ENCODE measurements at places on chromosomes 4 and X. TPM values are rescaled to one million over a fixed set of nuclear protein-coding genes. Genes with fewer than 3 reads are reported as not detected.

GRCh38 chr4:123743848-123744247 lies 347.3 kb downstream of the SPRY1 start:
- no peaks in the 10 kb centered on the region for H3K27me3 ChIP-seq

DNA sequence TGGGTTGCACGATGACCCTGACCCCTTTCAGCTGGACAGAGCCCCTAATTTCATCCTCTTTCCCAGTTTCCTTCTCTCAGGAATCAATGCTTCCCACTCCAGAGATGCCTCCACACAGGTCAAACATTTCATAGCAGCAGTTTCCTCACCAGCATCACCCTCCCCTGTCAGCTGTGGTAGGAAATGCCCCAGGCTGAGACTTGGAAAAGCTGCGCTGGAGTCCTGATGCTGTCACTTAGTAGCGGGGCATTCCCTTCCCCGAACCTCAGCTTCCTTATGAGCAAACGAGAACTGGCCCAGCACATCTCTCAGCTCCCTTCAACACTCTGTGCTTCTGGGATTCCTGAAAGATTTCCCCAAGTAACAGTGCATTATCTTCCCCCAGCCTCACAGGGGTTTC lies 2.7 kb downstream of the GJB1 start:
- no peaks in the 10 kb centered on the region for H3K36me3 ChIP-seq
- H3K27ac ChIP-seq = no peak overlapping the region
- DNase-seq = no peak

DNA sequence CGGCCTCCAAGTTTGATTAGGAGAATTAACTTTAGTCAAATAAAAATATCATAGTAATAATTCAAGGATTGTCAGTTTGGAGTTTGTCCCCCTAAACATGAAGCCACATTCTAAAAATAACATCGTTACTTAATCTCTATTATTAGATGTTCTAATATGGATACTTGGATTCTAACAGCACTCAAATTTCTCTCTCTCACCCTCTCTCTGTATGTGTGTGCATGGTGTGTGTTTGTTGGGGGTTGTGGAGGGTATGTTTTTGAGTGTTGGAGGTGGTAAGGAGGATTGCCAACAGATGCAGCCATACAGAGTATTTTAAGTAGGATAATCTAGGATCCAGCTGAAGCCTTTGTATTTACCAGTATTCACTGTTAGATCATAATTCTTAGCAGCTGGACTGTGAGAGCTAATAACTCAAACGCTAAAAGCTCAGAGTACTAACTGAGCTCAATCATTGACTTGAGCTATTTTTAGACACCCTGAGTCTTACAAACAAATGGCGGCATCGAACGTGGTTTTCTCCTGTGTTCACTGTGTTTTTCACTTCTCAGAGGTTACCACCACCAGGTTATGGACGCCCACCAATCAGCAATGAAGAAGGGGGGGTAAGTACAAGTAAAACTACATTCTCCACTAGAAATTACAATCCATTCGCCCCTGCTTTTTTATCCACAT lies 8.8 kb downstream of the ENAM start:
- DNase-seq = no peak
- H3K4me1 ChIP-seq = no peaks in the 10 kb centered on the region
- H3K4me3 ChIP-seq = no peak overlapping the region
- no peaks in the 10 kb centered on the region for H3K27me3 ChIP-seq

DNA sequence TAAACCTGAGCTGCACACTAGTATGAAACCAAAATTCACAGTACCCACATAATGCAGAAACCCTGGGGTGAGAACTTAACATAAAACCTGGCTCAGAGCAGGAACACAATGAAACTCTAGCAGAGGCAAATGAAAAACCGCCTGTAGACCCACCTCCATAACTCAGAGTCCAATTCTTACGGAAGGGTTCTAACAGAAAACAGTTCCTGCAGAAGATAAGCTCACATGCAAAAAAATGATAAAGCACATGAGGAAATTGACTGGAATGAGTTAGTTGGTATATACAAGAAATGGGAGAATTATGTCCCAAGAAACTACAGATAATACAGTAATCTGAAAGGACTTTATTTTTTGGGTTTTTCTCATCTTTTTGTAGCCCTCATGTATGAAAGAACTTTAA lies 14.7 kb downstream of the RTL9 start:
- H3K36me3 ChIP-seq = no peaks in the 10 kb centered on the region
- H3K4me3 ChIP-seq = no peak overlapping the region
- no peaks in the 10 kb centered on the region for H3K4me1 ChIP-seq
- H3K27me3 ChIP-seq = no peaks in the 10 kb centered on the region
- no peak overlapping the region for H3K27ac ChIP-seq

DNA sequence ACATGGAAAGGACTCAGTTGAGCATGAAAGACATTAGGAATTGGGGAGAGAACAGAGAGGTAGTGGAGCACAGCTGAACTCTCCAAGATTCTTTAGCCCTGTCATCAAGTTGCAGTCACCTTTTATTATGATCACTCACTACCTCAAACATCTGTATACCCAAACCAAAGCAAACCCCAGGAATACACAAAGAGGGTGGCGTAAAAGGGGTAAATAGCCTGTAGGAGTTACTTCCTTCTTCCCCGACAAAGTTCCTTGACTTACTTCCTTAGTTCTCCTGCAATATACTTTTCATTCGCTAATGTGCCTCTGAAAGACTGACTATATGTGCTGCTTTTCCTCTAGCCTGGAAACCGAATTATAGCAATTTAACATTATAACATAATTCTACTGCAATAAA lies 159.9 kb downstream of the SPRY1 start:
- peaks cover 3% of the 10 kb centered on the region for H3K36me3 ChIP-seq
- no peaks in the 10 kb centered on the region for H3K27me3 ChIP-seq
- no peak for DNase-seq
- H3K27ac ChIP-seq = peak overlapping the region; percentile 63

DNA sequence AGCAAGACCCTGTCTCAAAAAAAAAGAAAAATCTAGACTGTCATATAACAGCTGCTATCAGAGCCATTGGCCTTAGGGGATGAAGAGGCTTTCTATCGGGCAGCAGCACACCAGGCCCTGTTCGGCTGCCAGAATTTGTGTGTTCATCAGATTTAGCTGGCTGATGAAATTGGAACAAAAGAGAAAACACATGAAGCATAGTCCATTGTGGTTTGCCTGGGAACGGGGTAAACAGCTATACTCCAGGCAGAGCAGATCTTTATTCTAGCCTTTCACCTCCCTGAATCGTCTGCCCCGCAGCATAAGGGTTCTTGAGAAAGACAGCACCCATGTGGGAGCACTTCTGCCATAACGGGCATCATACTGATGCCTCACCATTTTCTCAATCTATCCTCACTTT lies 11.6 kb downstream of the TKTL1 start:
- no peak overlapping the region for H3K27ac ChIP-seq
- H3K4me3 ChIP-seq = no peak overlapping the region
- peaks cover 3% of the 10 kb centered on the region for H3K4me1 ChIP-seq
- H3K27me3 ChIP-seq = no peaks in the 10 kb centered on the region
- DNase-seq = no peak

DNA sequence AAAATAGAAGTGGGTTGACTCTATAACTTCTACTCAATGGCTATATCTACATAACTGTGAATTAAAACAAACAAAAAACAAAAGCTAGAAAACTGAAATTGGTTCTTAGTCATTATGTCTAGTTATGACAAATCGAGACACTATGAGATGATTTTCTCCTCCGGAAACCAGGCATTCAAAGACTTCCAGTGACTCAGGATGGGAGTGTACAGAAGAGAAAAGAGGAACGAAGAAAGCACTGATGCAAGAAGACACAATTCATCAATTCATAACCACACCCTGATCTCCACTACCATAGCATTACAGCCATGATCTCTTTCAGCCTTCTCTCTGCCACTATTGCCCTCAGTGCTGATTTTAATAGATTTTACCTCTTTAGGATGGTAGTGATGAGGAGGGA lies 253.6 kb downstream of the CBLL2 start:
- no peaks in the 10 kb centered on the region for H3K27me3 ChIP-seq
- no peak overlapping the region for H3K27ac ChIP-seq

GRCh38 chr4:11765849-11766453 lies 337.3 kb upstream of the HS3ST1 start:
- no peaks in the 10 kb centered on the region for H3K36me3 ChIP-seq
- peak; percentile 12 for DNase-seq
- H3K4me1 ChIP-seq = peaks cover 7% of the 10 kb centered on the region
- no peaks in the 10 kb centered on the region for H3K27me3 ChIP-seq

DNA sequence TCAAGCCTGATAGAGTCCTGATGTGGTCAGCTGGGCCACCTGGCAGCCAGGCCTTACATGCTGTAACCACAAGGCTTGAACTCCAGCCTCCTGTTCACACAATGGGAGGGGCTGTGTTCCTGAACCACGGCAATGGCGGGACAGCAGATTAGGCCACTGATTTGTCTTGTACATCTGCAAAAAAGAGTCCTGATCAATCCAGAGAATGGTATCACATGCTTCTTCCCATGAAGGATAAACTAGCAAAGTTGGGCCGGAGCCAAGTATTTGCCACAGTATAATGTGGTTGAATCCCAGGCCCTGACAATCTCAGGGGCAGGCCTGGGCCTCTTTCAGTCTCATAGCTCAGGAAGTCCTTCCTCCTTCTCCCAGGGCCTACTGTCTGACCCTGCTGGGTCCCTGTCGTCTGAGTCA lies 2182.5 kb upstream of the AGA start:
- H3K27ac ChIP-seq = peak overlapping the region; percentile 38
- no peak for DNase-seq
- no peaks in the 10 kb centered on the region for H3K27me3 ChIP-seq
- H3K36me3 ChIP-seq = no peaks in the 10 kb centered on the region

GRCh38 chr4:176875446-176875930 lies 82.8 kb upstream of the VEGFC start:
- DNase-seq = no peak
- H3K4me1 ChIP-seq = peaks cover 9% of the 10 kb centered on the region
- H3K27me3 ChIP-seq = no peaks in the 10 kb centered on the region
- H3K27ac ChIP-seq = no peak overlapping the region

GRCh38 chrX:109732017-109732801 lies 848 bp downstream of the ACSL4 start:
- peaks cover 17% of the 10 kb centered on the region for H3K4me1 ChIP-seq
- H3K27me3 ChIP-seq = no peaks in the 10 kb centered on the region
- peak overlapping the region; percentile 95 for H3K27ac ChIP-seq
- DNase-seq = no peak

DNA sequence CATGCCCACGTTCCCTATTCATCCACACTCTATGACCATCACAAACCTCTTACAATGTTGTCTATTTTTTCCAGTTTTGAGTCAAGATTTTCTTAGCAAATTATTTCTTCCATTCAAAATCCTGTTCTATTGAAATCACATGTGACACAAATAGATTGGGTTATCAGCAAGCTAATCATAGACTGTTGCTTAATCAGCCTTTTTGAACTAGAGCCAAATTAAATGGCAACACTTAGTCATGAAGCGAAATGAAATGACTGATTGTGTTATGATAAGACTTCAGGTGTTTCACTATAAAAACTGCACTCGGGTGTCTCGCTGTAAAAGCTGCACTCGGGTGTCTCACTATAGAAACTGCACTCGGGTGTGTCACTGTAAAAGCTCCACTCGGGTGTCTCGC lies 890.0 kb upstream of the FRG1 start:
- H3K27ac ChIP-seq = no peak overlapping the region

DNA sequence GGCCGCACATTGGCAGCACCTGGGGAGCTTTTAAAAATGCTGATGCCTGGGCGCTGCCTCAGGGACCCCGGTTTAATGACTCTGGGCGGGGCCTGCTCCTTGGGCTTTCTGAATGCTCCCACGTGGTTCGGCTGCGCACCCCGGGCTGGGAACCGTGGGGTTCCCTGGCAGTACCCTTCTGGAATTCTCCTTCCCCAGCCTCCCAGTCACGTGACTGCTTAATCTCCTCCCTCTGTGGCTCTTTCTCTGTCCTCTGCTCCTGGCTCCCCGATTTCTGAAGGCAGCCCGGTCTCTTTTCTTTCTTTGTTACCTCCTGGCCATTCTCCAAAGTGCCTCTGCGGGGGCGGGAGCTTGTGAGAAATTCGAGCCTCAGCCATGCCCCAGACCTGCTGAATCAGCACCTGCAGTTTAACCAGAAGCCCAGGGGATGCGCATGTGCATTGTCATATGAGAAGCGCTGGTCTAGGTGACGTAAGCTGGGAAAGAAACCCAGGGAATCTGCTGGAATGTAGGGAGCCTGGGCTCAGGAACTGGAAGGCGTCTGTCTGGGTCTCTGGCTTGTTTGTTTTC lies 16.6 kb downstream of the CLCN4 start:
- no peaks in the 10 kb centered on the region for H3K36me3 ChIP-seq
- no peaks in the 10 kb centered on the region for H3K27me3 ChIP-seq
- peak overlapping the region; percentile 99 for H3K27ac ChIP-seq

DNA sequence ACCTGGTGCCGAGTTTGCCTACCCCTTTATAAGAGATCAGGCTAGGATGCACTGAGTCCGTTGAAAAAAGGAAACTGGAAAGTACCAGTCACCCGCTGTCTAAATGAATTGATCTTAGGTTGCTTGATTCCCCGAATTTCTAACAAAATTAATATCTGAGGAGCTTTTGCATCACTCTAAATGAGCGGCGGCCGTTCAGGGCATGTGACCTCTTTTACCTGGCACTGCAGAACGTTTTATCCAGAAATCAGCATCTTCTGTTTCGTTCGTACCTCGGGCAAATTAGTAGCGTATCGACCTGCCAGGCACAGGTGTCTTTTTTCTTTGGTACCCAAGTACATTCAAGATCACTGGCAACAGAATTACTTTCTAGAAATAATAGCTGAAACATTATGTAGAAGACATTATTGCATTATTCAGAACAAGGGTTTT lies 876 bp downstream of the KLHL2 start:
- no peak overlapping the region for H3K27ac ChIP-seq
- peak overlapping the region; percentile 83 for H3K4me3 ChIP-seq
- H3K27me3 ChIP-seq = peaks cover 20% of the 10 kb centered on the region
- no peak for DNase-seq

GRCh38 chr4:40283413-40283812 lies 51.7 kb upstream of the CHRNA9 start:
- peaks cover 5% of the 10 kb centered on the region for H3K27me3 ChIP-seq
- peaks cover 4% of the 10 kb centered on the region for H3K4me1 ChIP-seq
- no peak overlapping the region for H3K27ac ChIP-seq
- DNase-seq = no peak

- H3K27ac ChIP-seq = no peak overlapping the region
- peaks cover 25% of the 10 kb centered on the region for H3K4me1 ChIP-seq
- H3K36me3 ChIP-seq = peaks cover 15% of the 10 kb centered on the region
- no peak for DNase-seq
Observed at GRCh38 chr4:56078866-56079265, 130.1 kb downstream of the CEP135 start.

DNA sequence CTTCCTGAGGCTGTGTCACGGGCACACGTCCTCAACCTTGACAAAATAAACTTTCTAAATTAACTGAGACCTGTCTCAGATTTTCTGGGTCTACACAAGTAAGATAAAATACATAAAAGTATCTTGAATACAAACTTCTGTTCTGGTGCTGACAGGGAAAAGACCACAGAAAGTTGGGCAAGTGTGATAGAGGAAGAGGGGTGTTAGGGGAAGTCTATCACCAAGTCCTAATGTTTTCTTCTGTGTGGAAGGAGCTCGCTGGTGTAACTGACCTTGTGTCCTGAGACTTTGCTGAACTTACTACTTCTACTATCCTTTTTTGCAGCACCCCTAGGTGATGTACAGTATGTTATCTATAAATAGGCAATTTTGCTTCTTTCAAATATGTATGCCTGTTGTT lies 97.0 kb upstream of the STIM2 start:
- no peak for DNase-seq
- no peaks in the 10 kb centered on the region for H3K27me3 ChIP-seq
- H3K27ac ChIP-seq = no peak overlapping the region
- H3K4me3 ChIP-seq = no peak overlapping the region
- no peaks in the 10 kb centered on the region for H3K36me3 ChIP-seq

Gene MAGEA9B
- 0.35 TPM for total RNA-seq

Gene ANXA3
- 10.7 TPM for total RNA-seq

Gene MCTS1
- total RNA-seq = 22.8 TPM

Gene FGFBP2
- total RNA-seq = 0.24 TPM

Gene ADGRG4
- not detected for total RNA-seq

Gene MUC7
- not detected for total RNA-seq

Gene SYNPO2
- 1.5 TPM for total RNA-seq

Gene HMX1
- 10.0 TPM for total RNA-seq

Gene RPS6KA6
- 13.1 TPM for total RNA-seq

Gene UGT2B17
- 0.14 TPM for total RNA-seq
